HT1080 (cell line): ENCODE measurements at places on chromosomes 5 and 9. TPM values are rescaled to one million over a fixed set of nuclear protein-coding genes. Genes with fewer than 3 reads are reported as not detected.
A peak's percentile ranks its signal among the peaks of the same experiment; 100 is the strongest.

DNA sequence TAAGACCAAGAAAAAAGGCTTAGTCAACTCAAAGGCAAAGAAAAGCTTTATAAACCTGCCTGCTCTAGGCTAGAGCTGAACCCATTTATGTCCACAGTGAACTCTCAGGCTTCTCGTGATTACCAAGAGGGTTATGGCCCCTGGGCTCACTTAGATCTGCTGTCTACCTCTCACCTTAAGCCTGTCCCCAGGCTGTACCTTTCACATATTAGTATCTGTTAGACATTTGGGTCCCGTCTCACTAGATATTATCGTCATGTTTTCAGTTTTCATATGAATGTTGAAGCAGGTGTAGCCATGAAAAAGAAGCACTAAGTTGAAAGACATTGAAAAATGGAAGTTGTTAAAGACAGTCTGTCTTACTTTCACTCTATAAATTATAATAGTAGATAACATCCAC, 75.2 kb upstream of the COX7C start:
- DNase-seq = no peak

DNA sequence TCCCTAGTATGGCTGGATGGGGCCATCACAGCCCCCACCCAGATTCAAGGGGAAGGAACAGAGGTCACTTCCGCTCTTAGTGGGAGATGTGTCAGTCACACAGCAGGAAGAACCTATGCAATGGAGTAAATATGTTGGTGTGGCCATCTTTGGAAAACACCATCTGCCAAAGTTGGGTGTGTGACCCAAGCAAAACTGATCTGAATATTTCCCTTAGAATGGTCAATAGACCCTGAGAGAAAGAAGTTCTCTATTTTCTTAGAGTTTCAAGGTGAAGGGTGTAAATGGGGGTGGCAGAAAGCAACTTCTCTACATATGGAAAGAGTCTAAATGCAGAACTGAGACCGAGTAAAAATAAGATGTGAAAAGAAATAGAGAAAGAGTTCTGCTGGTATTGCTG, 212.7 kb downstream of the ESM1 start:
- DNase-seq = no peak

GRCh38 chr5:129173771-129174170, 79.2 kb downstream of the ISOC1 start:
- DNase-seq = no peak

- DNase-seq = no peak
Observed at GRCh38 chr9:131888923-131889322, 149.0 kb upstream of the RAPGEF1 start.

GRCh38 chr5:173920866-173921555, 32.9 kb downstream of the CPEB4 start:
- no peak for DNase-seq

DNA sequence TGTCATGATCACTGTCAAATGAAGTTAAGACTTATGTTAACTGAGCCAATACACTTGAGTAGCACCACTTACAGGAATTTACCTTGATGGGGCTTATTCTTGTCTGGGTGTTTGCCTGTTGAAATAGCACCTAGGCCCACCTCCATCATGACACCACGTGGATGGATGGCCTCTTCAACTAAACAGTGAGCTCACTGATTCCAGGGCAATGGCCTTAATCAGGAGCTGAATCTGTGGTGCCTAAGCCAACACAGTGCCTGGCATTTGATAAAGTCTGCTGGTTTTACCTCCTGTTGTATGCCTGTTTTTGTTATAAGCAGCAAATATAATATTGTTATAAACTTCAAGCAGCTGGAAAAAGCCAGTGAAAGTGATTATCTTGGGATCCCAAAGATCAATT, 190.5 kb downstream of the LURAP1L start:
- DNase-seq = no peak

MZB1 gene
- total RNA-seq = not detected in 2 replicates

- DNase-seq = no peak
Observed at GRCh38 chr5:31888564-31888963, 249.6 kb downstream of the PDZD2 start.

IFNA13 gene
- total RNA-seq = not detected in 2 replicates

- DNase-seq = no peak
Observed at GRCh38 chr5:1760656-1761452, 38.8 kb downstream of the MRPL36 start.

DNA sequence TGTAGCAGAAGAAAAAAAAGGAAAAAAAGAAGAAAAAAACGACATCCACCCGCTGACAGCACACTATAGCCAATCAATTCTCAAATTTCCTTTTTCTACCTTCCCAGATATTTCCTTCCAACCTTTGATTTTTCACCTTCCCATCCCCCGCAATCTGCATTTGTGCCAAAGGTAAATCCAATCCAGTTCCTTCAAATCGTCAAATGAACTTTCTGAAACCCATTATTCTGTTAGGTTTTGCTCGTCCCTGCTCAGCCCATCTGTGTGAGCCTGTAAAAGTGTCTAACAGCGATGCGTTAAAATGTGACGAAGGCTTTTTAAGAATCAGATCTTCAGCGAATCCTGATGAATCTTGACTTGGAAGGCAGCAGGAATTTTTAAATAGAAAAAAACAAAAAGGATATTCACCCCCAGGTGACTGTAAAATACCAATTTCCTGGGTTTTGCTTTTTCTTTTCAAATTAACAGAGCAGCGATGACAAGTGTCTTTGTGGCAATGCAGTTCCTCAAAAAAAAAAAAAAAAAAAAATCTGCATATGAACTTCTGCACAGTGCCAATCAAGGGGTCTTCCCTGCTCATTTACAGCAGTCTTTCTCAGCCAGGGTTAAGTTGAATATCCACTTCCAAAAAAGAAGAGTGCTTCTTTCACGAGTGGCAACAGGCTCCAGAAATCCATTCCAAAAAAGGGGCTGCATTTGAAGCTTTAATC, 367 bp upstream of the SHC3 start:
- DNase-seq = no peak

GRCh38 chr9:7037176-7037575, 279.4 kb downstream of the KDM4C start:
- no peak for DNase-seq

- peak; percentile 67 for DNase-seq
Observed at GRCh38 chr9:22111954-22112247, 102.8 kb upstream of the CDKN2B start.

DNA sequence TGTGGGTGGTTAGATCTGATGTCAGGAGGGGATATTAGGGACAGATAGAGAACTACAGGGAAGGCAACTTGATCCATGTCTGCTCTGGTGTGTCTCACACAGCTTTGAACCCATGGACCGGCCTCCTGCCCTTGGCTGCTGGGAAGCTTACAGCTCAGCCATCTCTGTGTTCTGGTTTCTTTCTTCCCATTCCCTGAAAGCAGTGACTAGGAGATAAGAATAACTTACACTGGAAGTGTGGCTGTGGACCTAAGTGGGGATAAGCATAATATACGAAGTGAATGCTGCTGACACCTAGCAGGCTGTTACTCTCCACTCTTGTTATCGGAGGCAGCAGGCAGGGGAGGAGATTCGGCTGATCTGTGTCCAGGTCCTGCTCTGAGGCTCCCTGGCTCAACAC, 282.3 kb upstream of the TUT7 start:
- no peak for DNase-seq

DNA sequence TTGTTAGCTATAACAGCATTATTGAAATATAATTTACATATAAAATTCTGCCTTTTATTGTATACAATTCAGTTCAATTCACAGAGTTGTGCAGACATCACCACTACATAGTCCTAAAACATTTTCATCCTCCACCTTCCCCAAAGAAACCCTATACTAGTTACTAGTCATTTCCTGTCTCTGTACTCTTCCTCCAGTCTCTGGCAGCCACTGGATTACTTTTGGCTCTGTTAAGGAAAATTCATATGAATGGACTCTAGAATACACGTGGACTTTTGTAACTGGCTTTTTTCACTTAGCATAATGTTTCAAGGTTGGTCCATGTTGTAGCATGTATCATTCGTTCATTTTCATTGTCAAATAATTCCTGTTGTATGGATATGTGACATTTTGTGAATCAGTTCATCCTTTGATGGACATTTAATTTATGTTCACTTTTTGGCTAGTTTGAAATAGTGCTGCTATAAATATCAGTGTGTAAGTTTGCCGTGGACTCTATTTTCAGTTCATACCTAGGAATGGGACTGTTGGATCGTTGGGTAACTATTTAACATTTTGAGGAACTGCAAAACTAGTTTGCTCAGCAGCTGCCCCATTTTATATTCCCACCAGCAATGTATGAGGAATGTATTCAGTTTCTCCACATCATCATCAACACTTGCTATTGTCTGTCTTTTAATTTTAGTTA, 9.7 kb downstream of the ICE1 start:
- peak; percentile 83 for DNase-seq

DNA sequence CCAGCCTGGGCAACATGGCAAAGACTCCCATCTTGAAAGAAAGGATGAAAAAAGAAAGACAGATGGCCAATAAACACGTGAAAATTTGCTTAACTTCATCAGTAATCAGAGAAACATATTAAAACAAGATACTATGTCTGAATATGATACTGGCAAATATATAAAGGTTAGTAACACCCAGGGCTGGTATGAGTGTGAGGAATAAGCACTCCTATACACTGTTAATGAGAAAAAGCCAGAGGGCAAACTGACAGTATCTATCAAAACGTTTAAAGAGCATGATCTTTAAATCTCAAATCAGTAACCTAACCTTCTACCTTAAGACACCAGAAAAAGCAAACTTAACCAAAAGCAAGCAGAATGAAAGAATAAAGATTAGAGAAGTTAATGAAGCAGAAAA, 14.1 kb downstream of the B4GALT1 start:
- DNase-seq = no peak

PRUNE2 gene
- total RNA-seq = 0.50 and 0.59 TPM in 2 replicates

TAF11L4 gene
- total RNA-seq = not detected in 2 replicates

DNA sequence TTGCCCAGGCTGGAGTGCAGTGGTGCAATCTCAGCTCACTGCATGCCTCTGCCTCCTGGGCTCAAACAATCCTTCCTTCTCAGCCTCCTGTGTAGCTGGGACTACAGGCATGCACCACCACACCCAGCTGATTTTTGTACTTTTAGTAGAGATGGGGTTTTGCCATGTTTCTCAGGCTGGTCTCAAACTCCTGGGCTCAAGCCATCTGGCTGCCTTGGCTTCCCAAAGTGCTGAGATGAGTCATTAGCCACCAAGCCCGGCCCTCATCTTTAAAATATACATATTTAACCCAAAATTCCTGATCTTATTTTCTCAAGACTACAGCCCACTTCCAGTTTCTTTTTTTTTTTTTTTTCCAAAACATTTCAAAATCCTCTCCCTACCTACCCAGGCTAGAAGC, 31.7 kb upstream of the MINAR2 start:
- no peak for DNase-seq

EGFL7 gene
- total RNA-seq = 31.8 and 34.6 TPM in 2 replicates

GRCh38 chr9:2686911-2687310, 30.4 kb upstream of the KCNV2 start:
- DNase-seq = no peak

DNA sequence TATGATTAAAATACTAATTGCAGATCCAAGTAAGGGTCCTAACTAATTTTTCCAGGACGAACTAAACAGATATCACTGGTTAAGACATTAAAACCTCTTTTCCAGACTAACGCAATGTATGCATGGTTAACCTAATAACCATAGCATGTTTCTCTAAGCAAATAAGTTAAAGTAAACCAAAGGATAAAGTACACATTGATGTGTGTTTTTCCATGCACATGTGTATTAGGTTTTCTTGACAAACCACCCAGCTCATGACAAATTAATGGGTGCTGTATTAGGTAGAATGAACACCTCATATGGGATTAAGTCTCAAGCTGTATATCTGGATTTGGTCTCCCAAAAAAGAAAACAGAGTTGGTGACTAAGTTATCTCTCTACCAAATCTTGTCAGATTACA, 45.6 kb downstream of the ANKH start:
- DNase-seq = no peak

OGN gene
- total RNA-seq = not detected in 2 replicates

DNA sequence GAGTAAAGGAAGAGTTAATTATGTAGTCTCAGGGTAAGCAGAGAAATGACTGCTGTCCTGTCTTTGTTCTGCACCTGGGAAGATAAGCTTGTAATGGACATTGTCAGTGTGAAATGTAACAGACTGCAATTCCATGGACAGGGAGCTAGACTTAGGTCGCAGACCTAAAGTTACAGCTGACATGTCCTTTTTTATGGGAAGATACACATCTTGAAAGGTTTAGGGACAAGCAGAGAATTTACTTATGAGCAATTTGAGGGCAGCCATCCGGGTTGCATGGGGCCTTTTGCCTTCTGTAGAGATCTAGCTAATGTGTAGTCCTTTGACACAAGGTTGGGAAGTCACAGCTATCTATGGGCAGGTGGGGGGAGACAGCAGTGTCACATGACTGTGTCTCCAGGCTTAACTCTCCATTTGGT, 85.7 kb downstream of the SERINC5 start:
- DNase-seq = no peak

ACOT12 gene
- total RNA-seq = 0.03 TPM in 1 of 2 replicates, not detected in the other

GRCh38 chr5:127849891-127850290, 146.7 kb downstream of the CCDC192 start:
- DNase-seq = no peak

SGCD gene
- total RNA-seq = 0.29 and 0.43 TPM in 2 replicates

DNA sequence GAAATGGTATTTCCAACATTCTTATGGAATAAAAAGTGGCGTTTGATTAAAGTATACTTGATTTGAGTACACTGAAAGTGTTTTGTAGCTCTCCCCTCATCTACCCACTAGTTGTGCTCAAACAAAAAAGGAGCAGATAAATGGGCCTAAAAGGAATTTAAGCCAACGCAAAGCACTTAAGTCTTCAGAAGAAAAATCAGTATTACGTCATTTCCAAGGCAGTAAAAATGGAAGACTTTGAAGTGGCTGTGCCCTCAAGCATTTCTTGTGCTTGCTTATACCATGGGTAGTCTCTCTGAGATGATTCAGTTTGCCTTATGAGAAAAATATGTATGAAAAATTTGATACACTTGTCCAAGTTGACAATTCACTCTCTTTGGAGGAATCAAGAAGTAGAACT, 279.9 kb upstream of the CD180 start:
- no peak for DNase-seq

SH3PXD2B gene
- total RNA-seq = 5.3 and 6.4 TPM in 2 replicates

GRCh38 chr5:98433673-98434072, 339.8 kb upstream of the RGMB start:
- DNase-seq = no peak

GRCh38 chr9:119074017-119074416, 295.2 kb downstream of the BRINP1 start:
- no peak for DNase-seq

SMIM27 gene
- total RNA-seq = 9.2 and 12.1 TPM in 2 replicates
